ENCODE measurements at places on chromosomes 3 and 15.

DNA sequence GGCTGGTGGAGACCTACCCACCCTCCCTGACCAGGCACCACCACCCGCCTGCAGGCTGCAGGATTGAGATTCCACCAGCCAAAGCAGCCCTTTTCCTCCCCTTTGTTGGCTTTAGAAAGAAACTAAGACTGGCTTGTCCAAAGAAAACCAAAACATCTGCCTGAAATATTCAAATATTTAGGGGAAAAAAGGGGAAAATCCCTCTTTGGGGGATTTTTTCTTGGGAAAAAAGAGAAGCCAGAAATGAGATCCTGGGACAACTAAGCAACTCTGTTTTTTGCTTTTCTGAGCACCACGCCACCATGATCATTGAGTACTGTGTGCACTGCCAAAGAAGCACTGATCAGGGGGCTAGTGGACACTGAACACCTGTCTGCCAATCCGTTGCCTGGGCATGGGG is 2.6 kb downstream of the DCLK3 start:
- DNase-seq: no peak

GRCh38 chr3:53425936-53426335 is 68.5 kb upstream of the CACNA1D start:
- no peak for DNase-seq

DNA sequence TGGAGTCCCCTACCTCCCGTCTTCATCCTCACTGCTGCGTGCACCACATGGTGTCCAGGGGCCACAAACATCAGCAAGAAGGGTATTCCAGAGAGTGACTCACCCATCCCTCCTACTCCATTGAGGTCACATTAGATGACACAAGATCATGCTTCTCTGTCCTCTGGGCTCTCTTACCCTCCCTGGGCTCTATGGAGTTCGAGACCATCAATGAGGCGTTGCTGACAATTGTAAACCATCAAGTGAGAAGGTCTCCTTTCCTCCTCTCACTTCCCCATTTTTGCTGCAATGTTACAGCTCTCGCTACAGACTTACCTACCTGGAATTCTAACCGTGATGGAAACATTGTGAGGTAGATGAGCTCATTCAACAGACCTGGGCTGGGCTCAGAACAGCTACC is 51.7 kb downstream of the HMCES start:
- DNase-seq: no peak

DNA sequence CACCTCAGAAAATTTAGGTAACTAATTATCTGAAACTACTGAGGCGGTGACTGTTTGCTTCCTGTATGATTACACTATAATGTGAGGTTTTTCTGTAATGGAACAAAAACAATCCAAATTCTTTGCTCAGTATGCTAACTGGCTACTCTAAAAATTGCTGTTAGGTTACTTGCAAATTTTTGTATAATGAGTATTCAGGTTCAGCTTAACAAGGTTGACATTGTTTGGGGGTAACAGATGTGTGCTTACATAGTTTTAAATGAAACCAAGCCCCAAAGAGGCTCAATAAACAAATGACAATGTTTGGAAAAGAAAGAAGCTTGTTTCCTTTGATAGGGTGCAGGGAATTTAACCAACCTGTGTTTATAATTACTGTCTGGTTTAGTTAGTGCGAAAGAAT is 414.5 kb upstream of the MDFIC2 start:
- no peak for DNase-seq

- DNase-seq: no peak
Measured at GRCh38 chr3:72318504-72319193, 529.6 kb downstream of the SHQ1 start.

GRCh38 chr3:45041666-45042065 is 15.6 kb downstream of the CLEC3B start:
- no peak for DNase-seq

GRCh38 chr15:58726867-58727266 is 22.6 kb downstream of the ADAM10 start:
- no peak for DNase-seq

DNA sequence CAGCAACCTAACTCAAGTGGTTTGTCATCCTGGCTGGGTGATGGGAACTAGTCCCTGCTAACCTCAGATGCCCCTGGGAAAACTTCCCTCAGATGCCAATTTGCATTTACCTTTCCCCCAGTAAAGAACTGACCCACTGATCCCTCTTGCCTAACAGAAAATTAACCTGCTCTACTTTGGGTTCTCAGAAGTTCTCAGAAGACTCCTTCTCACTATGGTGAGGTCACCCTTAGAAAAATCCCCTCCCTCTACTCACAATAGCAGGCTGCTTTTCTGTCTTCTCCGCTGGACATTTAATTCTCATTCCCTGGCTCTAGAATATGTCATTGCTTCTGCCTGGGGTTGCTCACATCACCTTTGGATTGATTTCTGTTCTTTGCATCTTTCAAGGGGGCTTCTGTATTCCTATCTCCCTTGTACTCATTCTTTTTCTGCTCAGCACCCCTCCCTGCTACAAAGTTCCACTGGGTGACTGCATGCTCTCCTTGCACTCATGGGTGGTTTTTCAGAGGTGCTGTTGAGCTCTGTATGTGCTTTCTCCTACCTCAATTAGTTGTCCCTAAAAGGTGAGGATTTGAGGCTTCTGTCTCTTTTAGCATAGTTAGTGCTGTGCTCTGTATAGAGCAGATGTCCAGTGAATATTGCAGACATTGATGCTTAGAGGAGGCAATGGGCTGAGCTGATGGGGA is 869 bp downstream of the PLA1A start:
- no peak for DNase-seq

DNA sequence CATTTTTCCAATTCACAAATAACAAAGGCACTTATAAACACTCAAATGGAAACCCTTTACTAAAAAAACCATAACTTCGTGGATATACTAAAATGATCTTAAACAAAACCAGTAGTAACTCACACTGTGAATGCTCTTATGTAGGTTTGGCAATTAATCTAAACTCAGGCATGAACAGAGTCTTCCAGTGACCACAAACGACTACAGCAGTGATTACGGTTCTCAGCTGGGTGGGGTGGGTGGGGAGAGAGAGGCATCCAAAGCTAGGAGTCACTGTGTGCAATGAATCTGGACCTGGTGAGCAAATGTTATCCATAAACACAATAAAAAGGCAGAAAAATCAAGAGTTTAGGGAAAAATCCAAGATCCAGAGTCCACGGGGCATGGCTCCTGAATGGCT is 21.3 kb downstream of the SLC12A8 start:
- no peak for DNase-seq

GRCh38 chr3:64530434-64531049 is 157.3 kb downstream of the ADAMTS9 start:
- no peak for DNase-seq

DNA sequence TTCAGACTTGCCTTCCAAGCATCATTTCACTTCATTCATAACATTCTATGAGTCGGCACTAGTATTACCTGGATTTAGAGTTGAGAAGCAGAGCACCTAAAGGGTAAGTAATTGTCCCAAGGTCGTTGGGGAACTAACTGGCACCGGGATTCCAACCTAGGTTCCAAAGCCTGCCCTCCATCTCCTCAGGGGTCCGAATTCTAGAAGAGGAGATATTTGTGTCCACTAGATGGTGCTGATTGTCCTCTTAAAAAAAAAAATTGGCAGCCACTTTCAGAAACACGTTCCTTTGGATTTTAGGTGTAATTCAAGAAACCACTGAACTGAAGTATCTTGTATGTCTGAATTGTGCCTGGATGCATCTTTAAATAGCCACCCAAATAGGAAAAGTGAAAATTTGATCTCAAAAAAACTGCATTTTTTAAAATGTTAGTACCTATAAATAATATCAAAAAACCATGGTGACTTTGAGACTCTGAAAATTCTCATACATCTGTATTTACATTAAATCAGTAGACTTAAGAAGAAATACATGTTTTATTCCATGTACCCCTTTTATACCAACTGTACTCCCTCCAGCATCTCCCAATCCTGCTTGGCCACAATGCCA is 3.9 kb upstream of the FSIP1 start:
- DNase-seq: no peak

DNA sequence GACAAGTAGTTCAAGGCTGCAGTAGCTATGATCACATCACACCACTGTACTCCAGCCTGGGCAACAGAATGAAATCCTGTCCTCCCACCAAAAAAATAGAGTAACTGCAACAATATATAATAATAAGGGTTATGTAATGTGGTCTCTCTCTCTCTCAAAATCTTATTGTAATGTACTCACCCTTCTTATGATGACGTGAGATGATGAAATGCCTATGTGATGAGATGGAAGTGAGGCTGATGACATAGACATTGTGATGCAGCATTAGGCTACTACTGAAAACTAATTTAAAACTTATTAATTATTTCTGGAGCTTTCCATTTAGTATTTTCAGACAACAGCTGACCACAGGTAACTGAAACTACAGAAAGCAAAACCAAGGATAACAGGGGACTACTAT is 27.4 kb downstream of the TASOR start:
- no peak for DNase-seq

- no peak for DNase-seq
Measured at GRCh38 chr3:38038447-38038911, 529 bp upstream of the DLEC1 start.

GRCh38 chr15:36863570-36863969 is 236.8 kb downstream of the MEIS2 start:
- no peak for DNase-seq

DNA sequence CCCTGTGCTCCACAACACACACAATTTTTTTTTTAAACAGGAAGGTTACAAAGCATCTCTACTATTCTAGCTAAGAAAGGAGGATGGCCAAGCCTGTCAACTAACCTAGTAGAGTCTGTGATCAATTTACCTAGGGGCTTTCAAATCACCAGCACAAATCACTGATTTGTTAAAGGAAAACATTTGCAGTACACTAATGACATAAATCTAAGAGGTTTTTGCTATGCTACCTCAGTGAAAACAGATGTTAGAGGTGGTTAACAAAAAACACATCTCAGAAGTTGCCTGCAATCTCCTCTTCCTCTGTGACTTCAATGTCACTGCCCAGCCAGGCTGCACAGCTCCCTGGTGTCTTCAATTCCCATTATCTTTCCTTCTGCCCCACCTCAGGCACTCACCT is 72.0 kb downstream of the RAD18 start:
- DNase-seq: no peak

GRCh38 chr15:42121682-42122081 is 27.3 kb upstream of the PLA2G4D start:
- no peak for DNase-seq

- no peak for DNase-seq
Measured at GRCh38 chr3:110623571-110623970, 448.0 kb upstream of the NECTIN3 start.

GRCh38 chr3:66256806-66257205 is 36.0 kb downstream of the SLC25A26 start:
- no peak for DNase-seq

DNA sequence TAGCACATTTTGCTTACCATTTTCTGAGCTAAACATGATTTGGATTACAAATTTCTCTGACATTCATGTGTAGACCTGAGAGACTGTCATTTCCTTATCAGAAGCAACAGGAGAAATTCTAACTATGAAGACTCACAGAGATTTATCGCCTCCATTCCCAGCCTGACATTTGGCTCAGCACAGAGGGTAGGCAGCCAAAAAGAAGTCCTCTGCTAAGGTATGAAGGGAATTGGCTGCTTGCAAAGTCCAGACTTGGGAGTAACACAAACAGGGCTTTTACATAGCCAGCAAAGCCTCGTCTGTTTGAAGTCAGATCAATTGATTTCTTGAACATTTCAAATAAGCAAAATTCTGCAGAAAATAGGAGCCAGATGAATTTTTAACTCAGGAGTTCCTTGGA is 57.0 kb upstream of the CMSS1 start:
- no peak for DNase-seq
